Femur (tissue), 1 donor: ENCODE measurements at places on chromosomes 5 and 9.

- DNase-seq, result no peak
These were observed 11.5 kb upstream of the FAF2 start for GRCh38 chr5:176436656-176437055.

GRCh38 chr5:154795235-154795596 is 40.0 kb downstream of the LARP1 start:
- DNase-seq, result no peak

DNA sequence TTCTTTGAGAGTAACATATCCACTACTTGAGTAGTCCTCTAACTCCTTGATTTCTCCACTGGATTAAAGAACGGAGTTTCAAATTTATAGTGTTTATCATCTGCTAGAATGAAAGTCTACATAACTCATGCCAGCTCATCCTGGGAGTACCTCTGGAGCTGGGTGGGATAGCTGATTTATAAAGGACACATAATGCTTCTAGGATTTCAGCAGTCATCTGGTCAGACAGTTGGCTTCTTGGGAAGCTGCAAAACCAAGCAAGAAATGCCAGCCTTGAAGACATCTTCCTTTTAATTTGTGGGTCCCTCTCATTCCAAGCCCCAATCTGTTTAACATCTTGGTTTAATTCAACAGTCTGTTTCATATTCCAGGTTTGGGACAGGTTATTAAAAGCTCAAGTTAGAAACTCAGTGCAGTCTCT is 3.2 kb downstream of the GALNT10 start:
- DNase-seq, result no peak

GRCh38 chr9:86344818-86345217 is 9.4 kb downstream of the TUT7 start:
- DNase-seq, result no peak

GRCh38 chr5:141585594-141585993 is 33.2 kb downstream of the DIAPH1 start:
- DNase-seq, result no peak

- DNase-seq, result no peak
These were observed 55.6 kb downstream of the MACROH2A1 start for GRCh38 chr5:135343413-135343812.

DNA sequence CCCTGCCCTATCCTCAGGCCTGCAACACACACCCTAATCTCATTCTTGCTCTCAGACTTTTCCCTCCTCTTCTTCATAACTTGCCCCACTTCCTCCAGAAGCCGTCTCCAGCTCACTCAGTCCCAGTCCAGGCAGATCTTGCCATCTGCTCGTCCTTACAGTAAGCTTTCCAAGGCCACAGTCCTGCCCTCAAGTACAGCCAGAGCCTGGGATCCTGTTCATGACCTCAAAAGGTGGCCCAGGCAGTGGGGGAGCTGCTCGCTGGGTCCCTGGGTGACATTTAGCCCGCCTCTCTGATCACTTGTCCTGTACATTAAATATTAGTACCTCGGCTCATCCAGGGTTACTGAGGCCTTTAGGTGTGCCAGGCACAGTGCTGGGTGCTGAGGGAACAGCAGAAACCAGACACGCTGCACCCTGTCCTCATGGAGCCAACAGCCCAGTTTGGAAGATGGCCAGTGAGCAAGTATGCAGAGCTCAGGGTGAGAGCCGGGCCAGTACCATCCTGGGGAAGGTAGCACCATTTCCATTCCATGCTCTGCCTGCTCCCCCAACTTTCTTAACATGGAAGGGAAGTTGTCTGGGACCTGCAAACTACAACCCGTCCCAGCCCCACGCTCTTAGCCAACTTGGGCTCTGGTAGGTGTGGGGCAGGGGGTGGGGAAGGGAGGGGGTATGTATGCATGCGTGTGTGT is 100.4 kb downstream of the C5orf15 start:
- no peak for DNase-seq

DNA sequence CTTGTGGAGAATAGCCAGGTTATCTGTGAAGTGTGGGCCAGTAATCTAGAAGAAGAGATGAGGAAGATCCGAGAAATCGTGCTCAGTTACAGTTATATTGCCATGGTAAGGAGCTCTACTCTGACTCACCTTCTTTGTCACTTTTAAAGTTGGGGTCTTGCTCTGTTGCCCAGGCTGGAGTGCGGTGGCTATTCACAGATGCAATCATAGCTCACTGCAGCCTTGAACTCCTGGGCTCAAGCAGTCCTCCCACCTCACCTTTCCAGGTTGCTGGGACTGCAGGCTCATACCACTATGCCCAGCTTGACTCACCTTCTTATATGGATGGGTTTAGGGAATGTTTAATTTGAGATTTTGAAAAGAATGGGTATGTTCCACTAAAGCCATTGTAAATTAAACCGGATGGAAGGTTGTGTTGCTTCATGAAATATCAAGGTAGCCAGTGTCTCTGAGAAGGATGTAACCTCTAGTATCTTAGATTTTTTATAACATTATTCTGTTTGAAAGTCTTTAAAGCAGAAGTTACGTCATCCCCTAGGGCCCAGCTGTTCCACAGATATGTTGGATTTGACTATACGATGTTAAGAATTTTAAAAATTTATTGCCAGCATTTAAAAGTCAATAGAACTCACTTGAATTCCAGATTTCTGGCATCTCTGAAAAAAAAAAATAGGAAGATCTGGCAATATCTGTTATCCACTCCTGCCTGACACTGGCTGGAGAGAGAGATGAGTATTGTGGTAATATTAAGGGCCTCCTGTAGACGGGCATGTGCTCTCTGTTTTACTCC is 5.1 kb downstream of the CNOT8 start:
- no peak for DNase-seq

DNA sequence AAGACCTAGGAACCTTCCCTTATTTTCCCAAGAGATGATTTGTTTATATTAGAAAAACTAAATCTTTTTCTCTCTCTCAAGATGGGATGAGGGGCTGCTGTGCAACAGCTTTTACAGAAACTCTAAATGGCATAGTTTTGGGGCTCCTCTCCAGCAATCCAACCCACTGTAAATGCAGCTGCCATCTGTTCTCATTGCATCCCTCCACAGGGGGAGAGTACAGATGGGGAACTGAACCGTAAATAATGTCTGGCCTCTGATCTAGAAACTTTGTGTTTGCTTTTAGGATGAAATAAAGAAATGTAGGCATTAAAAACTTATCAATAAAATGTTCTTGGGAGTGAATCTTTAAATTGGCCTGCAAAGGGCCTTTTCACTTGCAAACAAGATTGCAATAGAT is 291.4 kb downstream of the MCTP1 start:
- DNase-seq, result no peak

DNA sequence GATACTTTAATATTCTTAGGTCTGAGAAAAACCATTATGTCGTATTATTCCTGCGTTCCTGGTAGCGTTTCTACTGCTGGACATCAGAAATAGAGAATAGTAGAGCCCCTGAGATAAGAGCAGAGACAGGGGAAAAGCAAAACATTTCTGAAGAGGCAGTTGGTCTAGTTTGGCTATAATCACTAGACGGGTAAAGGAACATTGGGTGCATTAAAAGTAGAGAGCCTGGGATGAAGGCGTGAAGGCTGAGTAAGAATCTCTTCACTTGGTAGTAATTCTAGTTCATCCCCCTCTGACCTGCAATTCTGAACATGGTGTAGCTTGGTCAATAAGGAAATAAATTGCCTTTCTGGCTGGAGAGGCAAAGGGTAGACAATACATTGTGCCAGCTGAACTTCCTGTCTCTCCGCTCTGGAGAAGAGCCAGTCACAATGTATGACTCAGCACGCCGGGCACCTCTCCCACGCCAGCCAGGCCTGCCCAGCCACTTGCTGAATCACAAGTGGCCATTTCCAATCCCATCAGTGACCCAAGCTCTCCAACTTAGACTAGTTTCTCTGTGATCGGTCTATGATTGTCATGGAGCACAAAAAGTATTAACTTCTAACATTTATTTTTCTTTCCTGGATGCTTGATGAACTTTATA is 75.4 kb downstream of the STK32A start:
- DNase-seq, result peak; percentile 26

DNA sequence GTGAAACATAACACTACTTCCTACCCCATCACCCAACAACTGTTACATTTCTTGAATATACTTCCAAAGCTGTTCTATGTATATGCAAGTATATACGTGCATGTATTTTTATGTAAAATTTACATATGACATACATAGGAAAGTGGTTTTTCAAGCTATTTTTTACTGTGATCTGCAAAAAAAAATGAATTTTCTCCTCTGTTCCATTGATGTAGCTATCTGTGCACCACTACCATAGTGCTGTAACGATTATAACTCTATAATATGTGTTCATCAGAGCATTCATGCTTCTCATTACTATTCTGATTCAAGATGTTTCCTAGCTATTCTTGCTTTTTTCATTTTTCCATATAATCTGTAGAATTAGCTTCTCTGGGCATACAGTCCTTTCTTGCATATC is 164.0 kb downstream of the DEPDC1B start:
- DNase-seq, result no peak

DNA sequence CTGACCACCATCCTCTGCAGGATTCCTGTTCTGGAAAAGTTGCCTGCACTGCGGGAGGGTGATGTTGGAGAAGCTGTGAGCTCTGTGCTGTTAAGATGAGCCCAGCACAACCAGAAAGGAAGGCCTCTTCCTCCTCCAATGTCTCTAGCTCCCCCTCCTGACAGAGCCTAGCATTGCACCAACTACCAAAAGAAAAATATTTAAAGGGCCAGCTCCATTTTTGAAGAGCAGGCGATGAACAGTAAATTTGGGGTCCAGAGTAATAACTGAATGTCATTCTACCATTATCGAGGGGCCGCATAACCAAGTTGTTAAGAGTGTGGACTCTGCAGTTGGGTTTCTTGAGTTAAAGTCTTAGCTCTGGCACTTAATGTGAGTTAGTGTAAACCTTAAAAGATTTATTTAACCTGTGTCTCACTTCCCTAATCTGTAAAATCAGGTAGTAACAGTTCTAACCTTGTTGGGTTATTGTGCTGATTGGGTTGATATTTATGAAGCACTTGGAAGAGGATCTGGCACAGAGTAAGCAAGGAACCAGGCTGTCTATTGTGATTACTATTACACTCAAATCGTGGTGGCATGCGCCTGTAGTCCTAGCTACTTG is 3.9 kb downstream of the TEX53 start:
- peak; percentile 81 for DNase-seq

DNA sequence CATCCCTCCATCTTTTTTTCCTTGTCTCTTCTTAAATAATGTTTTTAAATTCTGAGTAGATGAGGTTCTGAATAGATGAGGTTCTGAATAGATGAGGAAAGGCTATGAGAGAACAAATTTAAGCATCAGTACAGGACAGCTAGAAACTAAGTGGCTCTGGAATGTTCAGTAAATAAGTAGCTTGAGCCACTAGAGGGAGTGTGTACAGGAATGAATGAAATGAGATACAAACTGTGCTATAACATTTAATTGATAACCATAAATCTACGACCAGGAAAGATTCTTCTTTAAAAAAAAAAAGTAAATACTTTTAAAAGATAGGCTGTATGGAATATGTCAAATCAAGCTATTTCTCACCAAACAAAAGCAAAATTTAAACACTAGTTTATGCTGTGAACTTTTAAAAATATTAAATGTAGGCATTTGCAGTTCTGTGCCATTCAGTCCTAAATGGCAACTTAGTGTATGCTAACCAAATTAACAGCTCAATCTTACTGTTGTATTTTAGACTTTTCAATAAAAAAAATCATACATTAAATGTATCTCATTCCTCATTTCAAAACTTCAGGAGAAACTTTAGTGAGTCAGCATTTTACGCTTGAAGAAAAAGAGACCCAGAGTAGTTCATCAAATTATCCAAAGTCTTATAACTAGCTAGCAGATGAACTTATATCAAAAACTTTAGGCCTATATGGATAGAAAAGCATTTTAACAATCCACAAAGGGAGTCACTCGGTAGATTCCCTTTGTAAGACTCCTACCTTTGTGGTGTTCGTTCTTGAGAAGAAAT is 70.4 kb upstream of the SNX2 start:
- no peak for DNase-seq

GRCh38 chr5:83340511-83340918 is 131.0 kb upstream of the VCAN start:
- no peak for DNase-seq

DNA sequence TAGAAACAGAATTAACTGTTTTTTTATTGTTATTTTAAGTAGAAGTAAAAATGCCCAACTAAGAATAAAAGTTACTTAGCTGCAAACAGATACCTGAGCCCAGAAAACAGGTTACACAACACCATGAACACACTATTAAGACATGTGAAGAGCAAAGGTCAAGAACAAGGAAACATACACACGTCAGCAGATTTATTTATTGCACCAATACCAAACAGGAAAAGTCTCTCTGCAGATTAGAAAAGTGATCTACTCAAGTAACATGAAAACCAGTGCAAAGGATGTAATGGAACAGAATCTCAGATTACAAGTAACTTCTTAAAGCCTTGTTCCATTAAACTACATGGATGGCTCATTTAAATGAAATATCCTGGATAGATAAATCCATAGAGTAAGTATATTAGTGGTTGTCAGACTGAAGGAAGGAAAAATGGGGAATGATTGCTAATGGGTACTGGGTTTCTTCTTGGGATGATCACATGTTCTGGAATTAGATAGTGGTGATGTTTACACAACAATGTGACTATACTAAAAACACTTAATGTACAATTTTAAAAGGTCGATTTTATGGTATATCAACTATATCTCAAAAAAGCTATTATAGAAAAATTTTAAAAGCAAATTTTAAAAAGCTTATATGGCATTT is 6.1 kb downstream of the SAR1B start:
- DNase-seq, result no peak

DNA sequence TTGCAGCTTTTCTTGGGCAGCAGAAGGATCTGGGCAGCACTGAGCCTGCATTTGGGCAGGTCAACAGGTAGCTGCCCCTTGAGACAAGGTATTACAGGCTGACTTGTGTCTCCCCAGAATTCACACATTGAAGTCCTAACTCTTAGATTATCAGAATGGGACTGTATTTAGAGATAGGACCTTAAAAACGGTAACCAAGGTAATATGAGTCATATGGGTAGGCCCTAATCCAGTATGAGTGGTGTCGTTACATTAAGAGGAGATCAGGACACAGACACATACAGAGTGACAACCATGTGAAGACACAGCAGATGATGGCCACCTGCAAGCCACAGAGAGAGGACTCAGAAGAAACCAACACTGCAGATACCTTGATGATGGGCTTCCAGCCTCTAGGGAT is 3.2 kb downstream of the C1QTNF2 start:
- DNase-seq, result no peak

DNA sequence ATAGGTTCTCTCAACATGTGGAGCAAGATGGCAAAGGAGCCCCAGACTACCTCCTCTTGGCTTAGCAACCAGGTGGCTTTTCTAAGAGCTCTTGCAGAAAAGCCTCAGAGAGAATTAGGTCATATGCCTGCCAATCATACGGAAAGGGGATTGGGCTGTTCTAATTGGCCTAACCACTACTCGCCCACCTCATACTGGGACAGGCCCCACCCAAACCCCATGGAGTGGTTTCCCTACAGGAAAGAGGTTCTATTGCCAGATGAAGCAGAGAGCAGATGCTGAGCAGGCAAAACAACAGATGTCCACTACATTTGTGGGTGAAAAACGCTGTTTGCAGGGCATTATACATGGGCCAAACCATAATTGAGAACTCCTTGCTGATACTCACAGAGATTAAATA is 29.0 kb downstream of the ABLIM3 start:
- no peak for DNase-seq
